NCI-H1105 treated with DMSO at 0.1 percent for 48 hours (cell line): ENCODE measurements at places on chromosomes 4 and X.
A peak's percentile ranks its signal among the peaks of the same experiment; 100 is the strongest.

DNA sequence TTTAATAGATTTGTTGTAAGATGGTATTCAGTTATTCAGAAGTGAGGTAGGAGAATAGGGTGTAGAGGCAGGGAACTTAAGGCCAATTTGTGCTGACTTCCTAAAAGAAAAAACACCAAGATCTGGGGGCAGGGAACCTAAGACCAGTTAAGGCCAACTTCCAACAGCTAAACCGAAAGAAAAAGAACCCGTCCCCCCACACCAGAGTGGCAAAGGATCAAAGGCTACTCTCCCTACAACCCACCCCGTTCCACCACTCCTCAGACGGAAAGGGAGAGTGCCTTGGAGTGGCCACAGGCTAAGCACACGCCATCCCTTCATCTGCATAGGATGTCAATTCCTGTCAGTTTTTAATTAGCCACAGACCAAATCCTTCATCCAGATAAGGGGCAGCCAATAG, 3.7 kb upstream of the ZNF718 start:
- DNase-seq = no peak

DNA sequence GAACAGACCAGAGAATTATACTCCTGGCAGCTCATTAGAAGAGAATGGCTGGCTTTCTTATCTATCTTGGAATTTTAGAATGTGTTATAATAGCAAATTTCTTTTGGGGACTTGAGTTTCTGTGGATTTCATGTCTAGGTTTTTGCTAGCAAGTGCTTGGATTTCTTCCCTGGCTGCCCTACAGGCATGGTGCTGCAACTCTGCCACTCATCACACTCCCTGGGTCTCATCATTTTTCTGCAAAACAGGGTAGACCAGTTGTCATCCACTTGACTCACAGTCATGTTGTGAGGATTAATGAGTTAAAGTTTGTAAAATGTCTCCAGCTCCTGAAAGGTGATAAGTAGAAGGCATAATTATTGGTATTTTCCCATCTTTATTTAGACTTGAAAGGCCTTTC, 60.7 kb upstream of the LCORL start:
- DNase-seq = no peak

DNA sequence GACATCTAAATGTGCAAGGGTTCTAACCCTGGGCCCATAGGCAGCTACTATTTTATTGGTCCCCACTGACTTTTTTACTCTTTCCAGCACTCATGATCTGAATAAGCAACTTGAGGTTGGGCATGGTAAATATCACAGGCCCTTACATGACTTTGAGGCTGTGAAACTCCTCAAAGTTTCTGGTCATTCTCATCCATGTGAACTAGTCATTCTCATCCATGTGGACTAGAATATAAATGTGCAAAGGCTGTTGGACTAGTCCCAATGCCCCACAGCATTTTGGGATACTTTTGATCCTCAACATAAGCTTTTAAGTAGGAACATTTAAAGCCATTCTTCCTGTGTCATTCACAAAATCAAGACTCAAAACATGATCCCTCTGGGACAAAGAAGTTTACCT, 290.7 kb upstream of the PPARGC1A start:
- DNase-seq = no peak

DNA sequence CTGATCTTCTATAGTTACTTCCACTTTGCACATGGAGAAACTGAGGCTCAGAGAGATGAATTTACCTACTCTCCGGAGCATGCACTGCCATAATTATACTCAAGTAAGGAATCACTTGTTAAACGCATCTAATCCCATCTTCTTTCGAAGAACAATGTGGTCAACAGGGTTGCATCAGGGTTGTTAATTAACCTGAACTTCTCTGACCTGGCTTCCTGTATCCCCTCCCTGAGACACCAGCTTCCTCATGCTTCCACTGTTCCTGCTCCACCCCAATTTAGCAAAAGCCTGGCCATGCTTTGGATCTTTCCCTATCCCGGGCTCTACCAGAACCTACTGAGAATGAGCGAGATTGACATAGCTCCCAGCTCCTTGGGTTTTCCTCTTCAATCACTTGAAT, 136.7 kb downstream of the SMIM20 start:
- DNase-seq = no peak

DNA sequence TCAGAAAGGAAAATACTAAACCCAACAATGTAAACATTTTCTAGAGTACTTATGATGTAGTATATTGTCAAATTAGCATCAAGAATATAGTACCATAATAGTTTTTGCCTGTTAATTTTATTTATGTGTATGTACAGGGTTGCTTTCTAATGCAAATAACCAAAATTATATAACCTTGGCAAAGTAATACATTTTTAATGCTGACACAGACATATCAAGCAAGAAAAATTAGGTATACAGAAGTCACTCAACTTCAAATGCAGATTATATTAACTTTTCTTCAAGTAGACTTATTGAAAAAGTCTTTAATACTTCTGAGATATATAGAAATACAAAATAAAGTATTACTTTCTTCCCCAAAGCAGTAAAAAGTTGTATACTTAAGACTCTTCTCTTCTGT, 44.3 kb downstream of the MAPK10 start:
- DNase-seq = no peak

- DNase-seq = no peak
Measured at GRCh38 chr4:147524601-147525000, 43.7 kb downstream of the EDNRA start.

GRCh38 chr4:85776096-85776495, 301.1 kb downstream of the ARHGAP24 start:
- DNase-seq = no peak

DNA sequence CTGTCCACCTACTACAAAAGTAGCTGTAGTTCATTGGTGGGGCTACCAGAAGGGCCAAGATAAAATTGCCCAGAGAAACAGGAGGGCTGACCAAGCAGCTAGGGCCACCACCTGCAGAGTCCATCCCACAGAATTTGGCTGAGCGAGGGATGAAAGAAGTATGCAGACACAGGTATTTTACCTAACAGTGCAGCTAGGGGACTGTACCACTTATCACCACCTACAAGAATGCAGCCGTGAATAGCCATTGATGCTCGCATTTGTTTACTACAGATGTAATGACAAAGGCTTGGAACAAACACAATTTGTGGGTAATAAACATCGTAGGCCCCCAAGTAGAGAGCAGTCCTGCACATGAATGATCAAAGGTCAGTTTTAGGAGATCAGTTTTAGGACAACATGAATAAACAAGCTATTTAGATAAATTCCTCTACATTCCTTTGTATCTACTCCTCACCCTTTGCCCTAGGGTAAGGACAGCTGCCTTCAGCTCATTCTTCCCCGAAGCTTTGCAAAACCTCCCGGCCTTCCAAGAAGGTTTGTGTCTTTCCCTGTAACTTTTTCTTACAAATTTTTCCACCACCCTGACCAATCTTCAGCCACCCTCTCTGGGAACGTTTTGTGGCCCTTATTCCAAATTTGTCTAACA, 49.5 kb downstream of the ZNF718 start:
- DNase-seq = no peak

GRCh38 chr4:16826406-16826910, 72.0 kb downstream of the LDB2 start:
- DNase-seq = no peak

DNA sequence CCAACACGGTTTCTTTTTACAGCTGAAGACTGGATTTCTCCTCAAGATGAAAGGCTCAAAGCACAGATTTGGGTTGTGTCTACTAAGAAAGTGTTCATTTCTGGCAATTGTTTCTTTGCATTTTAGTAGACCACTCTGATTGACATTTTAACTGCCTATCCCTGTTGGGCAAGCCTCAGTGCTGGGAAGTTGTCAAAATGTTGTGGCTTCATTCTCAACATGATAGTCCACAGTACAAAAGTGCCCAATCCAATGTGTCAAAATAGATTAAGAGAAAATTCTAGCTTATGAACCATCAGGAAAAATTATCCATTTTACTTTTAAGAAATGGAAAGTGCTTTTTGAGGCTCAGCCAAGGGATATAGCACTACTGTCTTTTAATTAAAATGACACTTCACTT, 323.9 kb upstream of the PRPS2 start:
- no peak for DNase-seq

DNA sequence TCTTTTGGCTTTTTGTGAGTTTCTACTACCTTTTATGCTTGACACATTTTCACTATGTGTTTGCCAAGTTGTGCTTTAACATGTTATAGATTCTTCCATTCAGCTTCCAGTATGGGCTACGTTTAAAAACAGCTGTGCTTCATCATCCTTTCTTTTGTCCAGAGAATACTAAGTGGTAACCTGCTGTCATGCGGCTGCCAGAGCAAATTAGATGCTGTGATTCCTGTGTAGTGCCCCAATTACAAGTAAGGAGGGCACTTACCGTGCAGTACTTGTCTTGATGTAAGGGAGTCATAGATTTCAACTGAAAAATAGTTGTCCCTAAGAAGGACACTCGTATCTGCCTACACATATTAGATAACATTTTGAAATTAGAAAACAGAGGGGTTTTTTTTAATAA, 531.8 kb upstream of the GALNTL6 start:
- DNase-seq = no peak

- no peak for DNase-seq
Measured at GRCh38 chr4:146462251-146462650, 59.5 kb downstream of the SLC10A7 start.

DNA sequence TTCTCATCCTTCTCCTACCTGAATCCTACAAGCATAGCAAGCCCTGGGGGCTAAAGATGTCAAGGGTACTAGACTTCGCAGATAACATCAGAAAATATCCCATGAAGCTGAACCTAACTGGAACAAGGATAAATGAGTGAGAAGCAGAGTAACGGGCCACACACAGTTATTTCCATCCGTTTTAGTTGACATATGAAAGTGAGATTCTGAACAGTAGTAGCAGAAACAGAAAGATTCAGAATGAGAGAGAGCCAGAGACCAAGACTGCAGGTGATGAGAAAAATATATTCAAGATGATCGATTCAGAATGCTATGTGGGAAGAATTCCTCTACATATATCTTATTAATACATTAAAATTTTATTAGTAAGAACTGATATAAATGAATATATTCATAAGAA, 165.1 kb downstream of the TSPAN5 start:
- no peak for DNase-seq

GRCh38 chr4:159428975-159429692, 326.3 kb downstream of the RAPGEF2 start:
- no peak for DNase-seq

DNA sequence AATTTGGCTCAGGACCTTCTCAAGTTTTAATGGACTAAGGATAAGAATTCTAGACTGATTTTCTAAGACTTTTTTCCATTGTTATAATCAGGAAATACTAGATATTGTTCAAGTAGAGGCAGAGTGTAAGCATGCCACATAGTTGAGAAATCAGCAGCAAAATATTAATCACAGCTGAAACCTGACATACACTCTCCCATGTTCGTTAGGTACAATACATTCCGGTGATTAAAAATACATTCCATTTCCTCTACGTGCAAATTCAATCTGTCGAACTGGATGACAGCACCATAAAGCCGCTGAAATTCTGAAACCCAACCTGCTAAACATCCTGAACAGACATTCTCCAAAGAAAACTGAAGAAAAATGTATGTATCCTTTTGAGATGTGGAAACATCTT, 587.6 kb upstream of the DIPK2B start:
- DNase-seq = no peak

GRCh38 chrX:104712515-104712914, 146.5 kb downstream of the IL1RAPL2 start:
- no peak for DNase-seq

GRCh38 chrX:96994093-96994492, 110.4 kb downstream of the RPA4 start:
- DNase-seq = no peak

GRCh38 chr4:4812145-4812794, 47.2 kb upstream of the MSX1 start:
- DNase-seq = no peak

DNA sequence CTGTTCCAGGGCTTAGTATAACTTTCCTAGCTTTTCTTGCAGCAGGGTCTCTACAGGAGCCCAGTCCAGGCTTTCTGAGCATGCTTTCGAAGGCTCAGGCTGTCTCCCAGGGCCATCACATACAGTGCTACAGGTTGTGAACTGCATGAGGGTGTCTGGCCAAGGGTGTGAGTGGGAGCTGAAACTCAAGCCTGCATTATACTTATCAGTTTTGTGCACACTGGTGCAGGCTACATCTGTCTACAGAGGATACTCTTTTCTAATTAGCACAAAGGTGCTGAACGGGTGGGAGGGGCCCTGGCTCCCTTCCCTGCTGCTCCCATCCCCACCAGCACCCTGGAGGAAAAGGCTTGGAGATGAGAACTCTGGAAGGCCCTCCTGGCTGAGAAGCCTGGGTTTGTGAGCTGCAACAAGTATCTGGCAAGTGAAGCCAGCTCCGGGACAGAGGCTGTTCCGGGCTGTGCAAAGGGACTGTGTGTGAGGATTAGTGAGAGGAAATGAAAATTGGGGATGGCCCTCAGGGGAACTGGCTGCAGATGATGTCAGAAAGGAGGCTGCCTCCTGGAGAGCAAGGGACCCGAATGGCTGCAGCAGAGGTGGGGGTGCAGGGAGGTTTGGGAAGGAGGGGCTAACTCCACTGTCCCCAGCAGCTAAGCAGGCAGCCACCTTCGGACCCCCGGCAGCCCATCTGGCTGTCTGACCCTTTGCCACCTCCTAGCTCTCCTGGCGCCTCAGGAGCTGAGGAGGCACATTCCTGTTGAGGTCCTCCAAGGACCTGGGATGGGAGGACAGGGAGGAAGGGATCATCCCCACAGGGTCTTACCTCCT, 68.5 kb downstream of the EFNB1 start:
- no peak for DNase-seq

DNA sequence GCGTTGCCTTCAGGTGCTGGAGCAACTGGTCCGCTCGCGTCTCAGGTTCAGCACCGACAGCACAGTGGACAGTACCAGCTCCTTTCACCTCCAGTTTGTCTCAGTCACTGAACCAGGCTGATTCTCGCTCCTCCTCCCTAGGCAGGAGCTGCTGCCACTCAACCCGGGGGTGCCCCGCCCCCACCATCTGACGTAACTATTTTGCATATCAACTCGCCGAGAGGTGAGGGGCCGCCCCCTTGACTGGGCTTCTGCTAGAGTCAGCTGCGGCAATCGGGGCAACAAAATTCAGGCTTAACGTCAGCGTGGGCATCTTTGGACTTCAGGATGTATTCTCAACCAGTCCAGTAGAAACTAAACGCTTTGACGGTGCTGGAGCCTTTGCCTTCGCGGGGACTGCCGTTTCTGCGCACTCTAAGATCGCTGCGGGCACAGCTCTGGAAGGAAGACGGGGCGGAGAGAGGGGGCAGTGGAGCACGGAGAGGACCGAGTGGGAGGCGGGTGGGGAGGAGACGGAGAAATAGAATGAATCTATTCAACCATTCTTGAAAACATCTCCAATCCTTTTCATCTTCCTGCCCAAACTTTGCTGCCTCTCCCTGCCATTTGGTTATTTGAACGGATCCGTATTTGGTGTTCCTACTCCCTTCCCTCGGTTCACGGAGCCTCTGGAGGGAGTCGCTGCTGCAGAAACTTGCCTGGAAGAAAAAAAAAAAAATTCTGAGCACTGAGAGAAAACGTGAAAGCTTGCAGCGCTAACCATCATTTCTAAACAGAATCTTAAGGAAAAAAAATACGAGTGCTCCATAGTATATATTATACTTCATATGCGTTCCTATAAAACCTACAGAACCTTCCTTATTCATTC, at the start of gene FSTL5:
Gene FSTL5, minus strand, starts transcription at position 109 of the 868 bp plus-strand sequence. CDS start 52,604 bp downstream, outside the sequence.
- DNase-seq = peak; percentile 58

GRCh38 chr4:119937746-119938145, 128.9 kb downstream of the MAD2L1 start:
- DNase-seq = no peak

GRCh38 chrX:109774136-109774535, 41.1 kb upstream of the ACSL4 start:
- DNase-seq = no peak

- DNase-seq = peak; percentile 37
Measured at GRCh38 chr4:97123573-97123972, 1019.7 kb downstream of the STPG2 start.

- DNase-seq = no peak
Measured at GRCh38 chrX:46463682-46464081, 81.5 kb downstream of the ZNF674 start.
